ENCODE measurements at places on chromosomes 1 and 21.
A peak's percentile ranks its signal among the peaks of the same experiment; 100 is the strongest.

GRCh38 chr21:36807422-36807928, 108.6 kb downstream of the SIM2 start:
- no peak for DNase-seq

- no peak for DNase-seq
Measured at GRCh38 chr1:70051926-70052325, 153.5 kb downstream of the LRRC40 start.

GRCh38 chr21:38402291-38402690, 96.0 kb downstream of the ERG start:
- no peak for DNase-seq

GRCh38 chr1:230643908-230644307, 1.6 kb downstream of the COG2 start:
- peak; percentile 33 for DNase-seq

DNA sequence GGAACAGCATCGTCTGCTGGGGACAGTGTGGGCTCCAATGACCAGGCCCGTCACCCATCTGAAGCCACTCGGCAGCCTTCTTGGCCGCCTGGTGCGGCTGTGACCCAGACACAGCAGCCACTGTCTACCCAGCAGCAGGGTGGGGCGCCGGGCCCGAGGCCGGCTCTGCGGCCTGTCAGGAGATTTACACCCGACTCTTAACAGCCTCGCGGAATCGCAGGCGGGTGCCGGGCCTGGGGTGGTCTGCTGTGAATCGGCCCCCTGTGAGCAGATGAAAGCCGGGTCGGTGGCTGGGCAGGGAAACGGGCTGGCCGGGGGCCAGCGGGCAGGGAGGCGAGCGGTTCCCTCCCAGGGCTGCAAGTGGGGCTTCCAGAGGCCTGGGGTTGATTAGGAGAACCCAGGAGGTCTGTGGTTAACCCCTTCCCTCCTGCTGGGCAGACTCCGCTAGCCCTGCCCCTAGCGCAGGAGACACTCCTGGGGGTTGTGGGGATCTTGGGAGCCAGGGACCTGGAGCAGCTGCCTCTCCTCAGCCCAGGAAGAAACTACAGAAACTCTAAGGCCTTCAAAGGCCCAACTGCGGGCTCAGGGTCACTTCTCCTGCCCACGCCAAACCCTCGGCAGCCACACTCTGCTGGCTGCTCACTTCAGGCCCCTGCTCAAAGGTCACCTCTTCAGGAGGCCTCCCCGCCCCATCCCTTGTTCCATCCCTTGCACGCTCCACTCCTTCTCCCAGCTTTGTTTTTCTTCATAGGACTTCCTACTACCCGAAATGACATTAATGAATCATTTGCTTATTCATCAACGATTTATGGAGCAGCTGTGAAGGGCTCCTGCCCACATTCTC, 15.6 kb downstream of the RUNX3 start:
- no peak for DNase-seq

GRCh38 chr1:111213412-111213811, 13.0 kb upstream of the DENND2D start:
- DNase-seq, result no peak

GRCh38 chr1:4837752-4838151, 183.3 kb downstream of the AJAP1 start:
- DNase-seq, result no peak

DNA sequence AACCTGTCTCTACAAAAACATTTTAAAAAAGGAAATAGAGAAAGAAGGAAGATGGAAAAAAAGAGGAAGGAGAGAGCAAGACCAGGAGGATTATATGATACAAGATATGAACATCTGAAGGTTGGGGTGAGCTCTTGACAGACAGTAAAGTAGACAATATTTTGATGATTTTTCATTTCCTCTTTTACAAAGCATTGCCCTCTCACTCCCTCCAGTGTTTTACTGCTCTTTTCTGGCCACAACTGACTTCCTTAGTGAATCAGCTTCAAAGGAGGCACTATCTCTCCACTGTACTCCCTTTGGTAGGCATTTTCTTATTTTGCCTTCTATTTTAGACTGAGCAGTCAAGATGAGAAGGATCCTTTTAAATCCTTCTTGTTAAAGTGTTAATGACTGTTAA, 296.7 kb downstream of the KCTD3 start:
- no peak for DNase-seq

- DNase-seq, result peak; percentile 31
Measured at GRCh38 chr1:2145946-2146835, 48.4 kb downstream of the FAAP20 start.

GRCh38 chr1:22527555-22528296, 35.6 kb upstream of the EPHA8 start:
- no peak for DNase-seq

GRCh38 chr1:27403065-27403726, 10.8 kb downstream of the GPR3 start:
- DNase-seq, result peak; percentile 62

- DNase-seq, result no peak
Measured at GRCh38 chr1:169109561-169110134, 3.2 kb downstream of the ATP1B1 start.

GRCh38 chr1:185520188-185520920, 203.3 kb upstream of the IVNS1ABP start:
- DNase-seq, result no peak

- no peak for DNase-seq
Measured at GRCh38 chr1:75522389-75522788, 88.5 kb downstream of the SLC44A5 start.

Measured in activated naive CD4-positive, alpha-beta T cell treated with anti-CD3 and anti-CD28 coated beads for 36 hours (primary cell).